Activated T-cell treated with anti-CD3 and anti-CD28 coated beads, Interleukin-2, amount 50 U/mL, for 24 hours (primary cell): ENCODE measurements at places on chromosomes 6 and 20.

DNA sequence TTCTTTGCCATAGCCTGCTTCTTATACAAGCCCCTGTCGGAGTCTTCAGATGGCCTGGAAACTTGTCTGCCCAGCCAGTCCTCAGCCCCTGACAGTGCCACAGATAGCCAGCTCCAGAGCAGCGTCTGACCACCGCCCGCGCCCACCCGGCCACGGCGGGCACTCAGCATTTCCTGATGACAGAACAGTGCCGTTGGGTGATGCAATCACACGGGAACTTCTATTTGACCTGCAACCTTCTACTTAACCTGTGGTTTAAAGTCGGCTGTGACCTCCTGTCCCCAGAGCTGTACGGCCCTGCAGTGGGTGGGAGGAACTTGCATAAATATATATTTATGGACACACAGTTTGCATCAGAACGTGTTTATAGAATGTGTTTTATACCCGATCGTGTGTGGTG is 29.5 kb downstream of the SLCO4A1 start:
- no peak for DNase-seq

- DNase-seq, result no peak
These were observed 20.9 kb downstream of the KCTD20 start for GRCh38 chr6:36463676-36464075.

- no peak for DNase-seq
These were observed 28.1 kb downstream of the TFAP2B start for GRCh38 chr6:50846852-50847155.

- no peak for DNase-seq
These were observed 50.8 kb upstream of the TSHZ2 start for GRCh38 chr20:52921340-52921739.

DNA sequence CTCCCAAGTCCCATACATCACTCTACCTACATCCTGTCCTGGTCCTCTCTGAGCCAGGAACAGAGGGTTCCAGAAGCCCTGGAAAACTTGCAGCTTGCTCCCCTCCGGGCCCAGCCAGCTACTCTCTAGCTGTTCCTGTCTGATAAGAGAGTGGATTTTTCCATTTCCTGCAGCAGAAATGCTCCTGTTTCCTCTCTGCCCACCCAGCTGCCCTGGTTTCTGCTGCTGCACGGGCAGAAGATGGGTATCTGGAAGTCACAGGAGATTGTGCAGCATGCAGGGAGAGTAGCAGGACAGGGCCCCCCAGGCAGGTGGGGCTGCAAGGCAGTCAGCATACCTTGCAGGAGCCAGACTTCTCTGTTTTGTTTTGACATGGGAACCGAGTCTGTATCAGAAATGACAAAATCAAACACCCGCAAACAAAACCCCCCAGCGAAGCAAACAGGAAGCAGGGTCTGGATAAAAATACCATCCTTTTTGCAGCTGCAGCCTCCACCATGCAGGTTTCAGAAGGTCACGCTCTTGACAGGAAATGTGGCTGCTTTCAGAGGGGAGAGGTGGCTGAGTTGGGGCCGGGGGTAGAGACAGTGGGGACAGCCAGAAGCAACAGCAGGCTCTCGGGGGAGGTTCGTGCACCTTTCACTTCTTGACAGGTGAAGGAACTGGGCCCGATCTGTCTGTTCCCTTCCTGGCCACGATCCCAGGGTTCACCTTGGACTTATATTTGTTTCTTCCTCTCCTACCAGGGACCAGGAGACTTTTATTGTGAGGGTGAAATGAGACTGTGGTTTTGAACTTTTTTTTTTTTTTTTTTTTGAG is 50.8 kb upstream of the FAM83D start:
- peak; percentile 67 for DNase-seq

GRCh38 chr6:166007349-166008263 is 160.0 kb downstream of the TBXT start:
- DNase-seq, result no peak

- no peak for DNase-seq
These were observed 21.5 kb downstream of the LAMA4 start for GRCh38 chr6:112232845-112233256.

DNA sequence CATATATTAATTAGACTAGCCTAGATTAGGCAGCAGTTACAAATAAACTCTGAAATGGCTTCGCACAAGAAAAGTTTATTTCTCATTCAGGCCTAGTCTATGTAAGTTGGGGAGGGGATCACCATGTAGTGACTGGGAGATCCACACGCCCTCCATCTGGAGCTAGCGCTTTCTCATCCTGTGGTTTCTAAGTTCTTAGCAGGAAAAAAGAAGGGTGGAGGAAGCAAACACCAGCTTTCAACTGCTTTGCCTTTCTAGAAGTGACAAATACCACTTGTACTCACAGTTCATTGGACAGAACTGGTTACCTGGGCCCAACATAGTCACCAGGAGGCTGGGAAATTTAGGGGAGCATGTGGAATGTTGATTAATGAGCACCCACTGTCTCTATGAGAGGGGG is 46.6 kb downstream of the NDUFAF5 start:
- no peak for DNase-seq

GRCh38 chr6:111478749-111479148 is 4.3 kb downstream of the REV3L start:
- DNase-seq, result no peak

DNA sequence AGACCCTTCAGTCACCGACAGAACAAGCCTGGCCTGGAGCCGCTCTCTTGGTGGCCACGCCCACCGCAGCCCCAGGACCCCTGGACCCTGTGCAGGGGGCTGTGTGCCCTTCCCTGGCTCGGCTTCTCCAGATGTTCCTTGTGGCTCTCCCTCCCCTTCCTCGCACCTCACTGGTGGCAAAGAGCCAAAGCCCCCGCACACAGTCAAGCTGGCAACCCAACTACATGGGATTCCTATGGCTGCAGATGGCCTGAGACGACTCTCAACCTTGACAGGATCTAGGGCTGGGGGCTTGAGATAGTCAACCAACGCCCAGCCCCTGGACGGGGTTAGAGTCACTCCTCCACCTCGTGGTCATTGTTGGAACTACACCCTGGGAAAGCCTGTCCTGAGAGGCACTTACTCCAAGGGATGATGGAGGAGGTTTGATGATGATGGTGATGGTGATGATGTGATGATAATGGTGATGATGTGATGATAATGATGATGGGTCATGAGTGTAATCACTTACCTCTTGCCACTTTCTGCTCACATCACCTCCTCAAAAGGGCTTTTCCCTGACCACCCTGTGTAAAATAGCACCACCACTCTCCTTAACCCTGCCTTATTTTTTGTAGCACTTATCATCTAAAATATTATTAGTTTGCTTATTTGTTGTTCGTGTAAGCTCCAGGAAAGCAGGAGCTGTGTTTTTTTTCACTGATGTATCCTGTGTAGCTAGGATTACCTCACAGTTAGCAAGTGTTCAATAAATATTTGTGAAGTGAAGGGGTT is 278.4 kb downstream of the LRFN2 start:
- DNase-seq, result peak; percentile 56
